Panc1 (cell line): ENCODE measurements at places on chromosomes 1 and 21. TPM values are rescaled to one million over a fixed set of nuclear protein-coding genes. Genes with fewer than 3 reads are reported as not detected.

- DNase-seq: no peak
These were observed 63.4 kb upstream of the SRSF10 start for GRCh38 chr1:24043345-24044032.

GRCh38 chr1:167105271-167106118 lies 11.6 kb downstream of the STYXL2 start:
- no peak for DNase-seq

DNA sequence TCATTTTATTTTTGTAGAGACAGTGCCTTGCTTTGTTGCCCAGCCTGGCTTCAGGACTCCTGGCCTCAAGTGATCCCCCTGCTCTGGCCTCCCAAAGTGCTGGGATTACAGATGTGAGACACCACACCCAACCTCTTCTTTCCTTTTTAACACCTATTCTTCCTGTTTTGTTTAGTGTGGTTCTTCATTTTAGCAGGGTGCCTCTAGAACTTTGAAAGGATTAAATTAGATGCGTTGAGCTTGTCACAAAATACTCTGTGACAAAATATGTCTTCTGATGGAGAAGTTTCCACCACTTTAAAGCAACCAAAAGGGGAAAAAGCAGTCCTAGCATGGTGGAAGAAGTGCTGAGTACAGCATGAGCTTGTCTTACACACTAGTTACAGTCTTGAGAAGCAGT lies 42.0 kb downstream of the CDC14A start:
- no peak for DNase-seq

DNA sequence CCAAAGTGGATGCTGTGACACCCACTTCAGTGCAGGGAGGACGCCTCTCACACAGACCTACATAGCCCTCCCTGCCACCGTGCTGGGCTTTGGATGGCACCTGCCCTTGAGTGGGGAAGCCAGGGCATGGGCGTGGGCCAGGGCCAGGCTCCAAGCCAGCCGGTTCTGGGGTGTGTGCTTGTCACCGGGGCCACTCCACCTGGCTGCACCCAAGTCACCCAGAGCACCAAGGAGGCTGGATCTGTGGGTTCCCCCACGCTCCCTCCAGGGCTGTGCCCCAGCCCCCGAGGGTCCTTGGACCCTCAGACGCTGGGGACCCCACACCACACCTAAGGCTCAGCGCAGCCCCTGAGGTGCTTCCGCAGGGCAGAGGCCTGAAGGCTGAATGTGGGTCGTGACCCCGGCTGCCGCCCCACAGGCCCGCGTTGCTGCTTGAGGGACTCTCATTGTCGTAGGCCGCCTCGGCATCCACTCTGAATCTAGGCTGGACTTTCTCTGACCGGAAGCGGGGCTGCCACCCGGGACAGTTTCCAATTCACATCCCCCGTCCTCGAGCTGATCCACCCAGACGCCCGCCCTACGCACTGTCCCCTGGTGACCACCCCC lies 1.5 kb downstream of the MXRA8 start:
- DNase-seq: no peak

- no peak for DNase-seq
These were observed 6.4 kb downstream of the HES4 start for GRCh38 chr1:993379-993995.

DNA sequence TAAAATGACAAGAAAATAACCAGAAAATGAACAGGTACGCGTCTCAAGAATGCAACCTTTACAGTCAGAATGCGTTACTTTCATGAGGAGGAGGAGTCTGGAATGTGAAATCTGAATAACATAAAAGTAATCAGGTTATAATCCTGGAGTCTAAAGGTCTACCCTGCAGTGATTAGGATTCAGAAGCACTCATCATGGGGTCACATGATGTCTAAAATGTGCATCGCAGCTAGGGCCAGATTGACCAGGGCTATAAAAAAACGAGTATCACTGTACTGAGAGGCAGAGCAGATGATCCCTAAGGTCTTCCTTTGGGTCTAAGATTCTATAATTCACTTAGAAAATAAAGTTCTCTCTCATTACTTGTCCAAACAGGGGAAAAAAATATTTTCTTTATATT lies 7.4 kb downstream of the EIF2D start:
- DNase-seq: no peak

GRCh38 chr1:247367786-247368422 lies 36.2 kb upstream of the ZNF496 start:
- no peak for DNase-seq

CYP4A22 gene
- total RNA-seq: not detected

TTLL10 gene
- total RNA-seq: not detected
